NCI-H187 treated with DMSO at 0.1 percent for 48 hours (cell line): ENCODE measurements at places on chromosomes 13 and 19.

DNA sequence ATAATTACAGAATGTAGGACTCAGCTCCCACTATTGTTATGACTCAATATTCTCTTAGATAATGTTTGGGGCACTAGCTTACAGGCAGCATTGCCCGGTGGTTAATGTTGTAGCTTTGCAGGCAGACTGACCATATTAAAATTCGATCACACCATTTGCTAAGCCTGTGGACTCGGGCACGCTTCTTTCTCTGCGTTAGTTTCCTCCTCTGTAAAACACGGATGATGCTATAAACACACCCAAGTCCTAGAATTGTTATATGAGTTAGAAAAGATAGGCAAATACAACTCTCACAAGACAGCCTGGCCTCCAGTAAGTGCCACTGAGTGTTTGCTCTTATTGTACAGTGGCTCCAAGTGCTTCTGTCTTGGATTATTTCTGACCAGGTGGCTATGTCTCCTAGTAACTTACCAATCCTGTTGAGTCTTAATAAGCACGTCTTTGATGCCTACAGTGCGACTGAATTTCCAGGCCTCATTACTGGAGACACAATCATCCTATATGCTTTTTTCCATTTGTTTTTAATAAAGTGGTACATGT lies 50.0 kb upstream of the ALOX5AP start:
- DNase-seq: no peak

DNA sequence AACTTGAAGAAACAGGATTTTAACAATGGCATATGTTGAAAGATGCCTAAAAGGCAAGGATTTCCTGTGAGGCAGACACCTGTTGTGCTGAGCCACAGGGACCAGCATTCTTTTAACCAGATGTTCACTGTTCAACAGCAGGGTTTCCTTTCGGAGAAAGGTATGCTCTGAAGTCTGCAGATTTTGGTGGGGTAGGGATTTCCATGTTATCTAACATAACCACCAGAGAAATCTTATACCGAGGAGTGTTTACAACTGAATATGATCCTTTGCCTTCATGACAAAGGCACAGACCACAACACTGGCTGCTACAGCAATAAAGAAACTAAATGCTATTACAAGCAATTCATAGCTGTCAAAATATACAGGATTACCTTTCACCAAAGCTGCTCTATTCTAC lies 48.1 kb downstream of the MPHOSPH8 start:
- DNase-seq: no peak

DNA sequence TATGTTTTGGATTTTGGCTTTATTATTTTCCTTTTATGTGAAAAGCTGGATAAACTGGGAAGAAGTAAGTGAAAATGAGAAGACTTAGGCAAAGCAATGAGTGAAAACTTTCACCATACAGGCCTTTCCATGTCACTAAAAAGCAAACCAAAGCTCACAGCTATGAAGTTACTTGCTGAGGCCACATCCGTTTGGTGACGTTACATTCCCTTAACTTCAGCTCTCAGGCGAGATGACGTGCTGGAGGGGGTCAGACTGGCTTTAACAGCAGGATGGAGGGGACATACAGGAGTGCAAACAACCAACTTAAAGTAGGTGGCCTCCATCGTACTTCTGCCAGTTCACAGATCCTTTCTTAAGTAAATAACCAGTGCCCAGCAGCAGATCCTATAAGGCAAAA lies 522.3 kb downstream of the MYO16 start:
- no peak for DNase-seq

DNA sequence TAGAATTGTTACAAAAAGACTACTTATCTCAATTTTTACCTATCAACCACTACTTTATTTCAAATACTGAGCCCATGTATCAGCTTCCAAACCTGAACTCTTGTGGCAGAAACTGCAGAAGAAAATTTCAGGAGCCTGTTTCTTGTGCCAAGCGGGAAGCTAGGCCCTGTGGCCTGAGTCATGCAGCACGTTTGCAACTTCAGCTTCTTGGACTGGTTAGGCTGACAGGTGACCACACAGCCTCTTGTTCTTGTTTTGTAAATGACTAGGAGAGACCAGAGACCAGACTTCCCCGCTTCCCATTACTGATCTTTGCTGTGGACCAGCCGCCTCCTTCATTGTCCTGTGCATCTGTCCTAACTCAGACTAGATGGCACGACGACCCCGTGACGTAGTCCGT lies 3.4 kb upstream of the LAMP1 start:
- DNase-seq: no peak

DNA sequence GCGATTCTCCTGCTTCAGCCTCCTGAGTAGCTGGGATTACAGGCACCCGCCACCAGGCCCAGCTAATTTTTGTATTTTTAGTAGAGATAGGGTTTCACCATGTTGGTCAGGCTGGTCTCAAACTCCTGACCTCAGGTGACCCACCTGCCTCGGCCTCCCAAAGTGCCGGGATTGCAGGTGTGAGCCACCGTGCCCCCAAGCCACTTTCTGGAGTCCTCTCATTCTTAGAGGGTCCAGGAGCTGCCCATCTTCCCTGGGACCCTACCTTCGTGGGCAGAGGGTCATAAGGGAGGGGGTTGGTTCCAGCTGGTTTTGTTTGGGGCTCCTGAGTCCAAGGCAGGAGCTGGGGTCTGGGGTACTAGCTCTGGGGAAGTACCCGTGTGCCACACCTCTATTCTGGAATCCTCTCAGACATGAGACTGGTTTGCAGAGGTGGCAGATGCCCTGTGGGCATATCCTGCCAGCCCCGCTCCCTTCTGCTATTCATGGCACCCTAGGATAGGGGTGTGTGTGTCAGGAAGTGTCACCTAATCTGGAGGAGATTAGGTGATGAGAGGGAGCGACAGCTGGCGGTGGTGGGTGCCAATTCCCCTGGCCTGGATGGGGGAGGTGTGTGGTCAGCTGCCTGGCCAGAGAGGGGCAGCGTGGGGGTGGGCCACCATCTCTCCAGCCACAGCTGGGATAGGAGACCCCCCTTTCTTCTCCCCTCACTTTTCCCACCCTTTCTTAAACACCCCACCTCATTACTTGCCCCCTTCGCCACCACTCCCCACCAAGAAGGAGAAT lies 2.1 kb downstream of the PRMT1 start:
- no peak for DNase-seq

GRCh38 chr19:29467824-29468401 lies 57.9 kb upstream of the VSTM2B start:
- DNase-seq: no peak

GRCh38 chr19:30402436-30403202 lies 30.4 kb downstream of the ZNF536 start:
- no peak for DNase-seq

GRCh38 chr19:35240327-35240726 lies 8.5 kb upstream of the LSR start:
- DNase-seq: no peak
